GM23248 (cell line): ENCODE measurements at places on chromosomes 13 and 19. TPM values are rescaled to one million over a fixed set of nuclear protein-coding genes. Genes with fewer than 3 reads are reported as not detected.
A peak's percentile ranks its signal among the peaks of the same experiment; 100 is the strongest.

AMH gene
- not detected in 2 replicates for polyA plus RNA-seq

MBD3L2 gene
- not detected in 2 replicates for polyA plus RNA-seq

DNA sequence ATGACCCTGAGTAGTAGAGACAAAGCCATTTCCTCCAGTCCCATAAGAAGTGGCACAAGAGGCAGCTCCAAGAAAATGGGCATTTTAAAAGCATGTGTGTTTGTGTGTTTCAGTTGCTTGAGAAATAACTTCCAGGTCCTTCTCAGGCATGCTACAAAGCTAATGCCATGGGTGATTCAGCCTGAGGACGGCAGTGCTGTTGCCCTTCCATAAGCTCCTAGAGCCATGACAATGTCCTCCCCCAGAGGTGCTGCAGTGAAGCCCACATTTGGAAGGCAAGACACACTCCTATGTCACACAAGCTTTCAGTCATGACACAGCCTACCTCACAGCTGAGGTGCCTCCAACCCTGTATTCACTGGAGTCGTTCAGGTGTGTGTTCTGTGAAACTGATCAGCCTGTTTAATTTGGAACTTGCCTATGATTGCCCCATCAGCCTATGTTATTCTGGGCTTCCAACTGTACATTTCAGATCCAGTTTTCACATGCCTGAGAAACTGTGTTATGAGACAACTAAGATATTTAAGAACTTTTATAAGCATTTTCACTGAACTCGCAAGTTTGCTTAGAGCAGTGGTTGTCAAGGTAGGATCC, 213.6 kb downstream of the FOXO1 start:
- peaks cover 9% of the 10 kb centered on the region for H3K4me1 ChIP-seq
- no peaks in the 10 kb centered on the region; the same call in 1 of the 2 replicates for H3K27me3 ChIP-seq
- peak; percentile 22 for DNase-seq
- no peak overlapping the region for H3K4me3 ChIP-seq
- H3K36me3 ChIP-seq, result no peaks in the 10 kb centered on the region

DNA sequence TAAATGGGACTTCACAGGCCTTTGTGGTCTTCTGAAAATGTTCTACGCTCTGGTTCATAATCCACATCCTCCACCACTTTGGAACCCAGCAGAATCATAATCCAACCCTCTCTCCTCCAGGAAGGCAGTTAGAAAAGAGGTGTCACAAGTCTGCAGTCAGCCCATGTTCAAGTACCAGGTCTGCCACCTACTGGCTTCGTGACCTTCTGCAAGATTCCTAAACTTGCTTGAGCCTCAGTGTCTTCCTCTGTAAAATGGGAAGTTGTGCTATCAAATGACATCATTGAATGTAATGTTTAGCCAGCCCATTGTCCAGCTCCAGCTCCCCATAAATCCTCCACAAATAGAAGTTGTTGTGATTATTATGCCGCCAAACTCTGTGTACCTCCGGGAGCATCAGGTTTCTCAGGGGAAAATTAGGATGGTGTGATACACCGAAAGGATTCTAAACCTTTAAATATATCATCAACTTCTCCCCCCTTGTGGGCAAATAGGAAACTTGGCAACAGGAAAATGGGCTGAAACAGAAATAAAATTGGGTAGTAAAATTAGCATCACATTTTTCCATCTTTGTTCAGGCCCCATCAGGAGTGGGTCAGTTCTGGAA, 109.7 kb downstream of the NUFIP1 start:
- no peak overlapping the region for H3K4me3 ChIP-seq
- DNase-seq, result peak; percentile 73
- no peaks in the 10 kb centered on the region for H3K27me3 ChIP-seq
- H3K36me3 ChIP-seq, result no peaks in the 10 kb centered on the region
- peaks cover 17% of the 10 kb centered on the region for H3K4me1 ChIP-seq
- no peak overlapping the region for H3K27ac ChIP-seq

- H3K27me3 ChIP-seq, result no peaks in the 10 kb centered on the region; the same call in 1 of the 2 replicates
- no peaks in the 10 kb centered on the region for H3K36me3 ChIP-seq
- no peak overlapping the region for H3K4me3 ChIP-seq
- no peaks in the 10 kb centered on the region for H3K4me1 ChIP-seq
- no peak for DNase-seq
- no peak overlapping the region for H3K27ac ChIP-seq
Measured at GRCh38 chr13:59346999-59347723, 816.6 kb downstream of the DIAPH3 start.
